ENCODE measurements at places on chromosomes 7 and 10.

GRCh38 chr10:121324678-121325213 lies 273.5 kb downstream of the FGFR2 start:
- DNase-seq, result peak; percentile 33

DNA sequence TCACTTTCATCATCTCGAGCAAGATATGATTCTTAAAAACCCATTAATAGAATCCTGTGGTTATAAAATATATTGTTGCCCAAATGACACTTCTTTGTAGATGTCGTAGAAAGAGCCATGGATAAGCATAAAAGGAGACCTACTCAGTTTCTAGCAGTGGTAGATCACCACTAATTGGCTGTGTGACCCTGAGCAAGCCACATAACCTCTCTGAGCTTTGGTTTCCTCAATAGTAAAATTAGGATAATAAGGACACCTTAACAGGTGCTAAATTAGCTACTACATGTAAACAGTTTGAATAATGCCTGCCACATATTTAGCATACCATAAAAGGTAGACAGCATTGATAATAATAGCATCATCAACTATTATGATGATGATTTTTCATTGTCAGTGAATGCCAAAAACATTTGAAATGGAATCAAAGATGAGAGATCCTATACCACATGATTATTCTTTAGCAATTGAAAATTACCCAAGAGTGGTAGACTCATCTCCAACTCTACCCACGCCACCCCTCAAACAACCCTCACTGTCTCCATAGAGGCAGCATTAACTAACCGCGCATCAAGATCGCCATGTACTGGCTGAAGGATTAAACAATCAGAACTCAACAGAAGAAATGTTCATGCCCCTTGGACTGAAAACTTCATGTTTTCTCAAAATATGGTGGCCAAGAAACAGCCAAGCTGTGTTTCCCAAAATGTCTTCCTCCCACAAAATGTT lies 45.8 kb downstream of the CHST15 start:
- DNase-seq, result no peak

GRCh38 chr7:106111655-106112117 lies 426 bp downstream of the SYPL1 start:
- peak; percentile 86 for DNase-seq

- DNase-seq, result no peak
These were observed 22.8 kb upstream of the TTYH3 start for GRCh38 chr7:2608921-2609411.

DNA sequence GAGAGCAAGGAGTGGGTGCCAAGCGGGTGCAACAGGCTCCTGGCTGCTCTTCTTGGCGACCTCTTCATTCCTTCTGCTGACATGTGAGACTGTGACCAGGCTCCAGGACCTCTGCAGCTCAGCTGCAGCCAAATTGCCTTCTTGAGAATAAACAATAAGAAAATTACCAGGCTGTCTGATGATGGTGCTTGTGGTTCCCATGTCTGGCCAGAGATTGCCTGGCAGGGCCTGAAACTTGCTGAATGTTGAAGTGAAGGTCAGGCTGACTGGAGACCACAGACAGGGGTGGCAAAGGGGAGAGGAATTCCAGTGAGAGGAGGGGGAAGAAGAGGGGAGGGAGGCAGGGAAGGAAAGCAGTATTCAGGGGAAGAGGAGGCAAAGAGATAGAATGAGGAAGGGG lies 497.4 kb upstream of the PODXL start:
- DNase-seq, result no peak

DNA sequence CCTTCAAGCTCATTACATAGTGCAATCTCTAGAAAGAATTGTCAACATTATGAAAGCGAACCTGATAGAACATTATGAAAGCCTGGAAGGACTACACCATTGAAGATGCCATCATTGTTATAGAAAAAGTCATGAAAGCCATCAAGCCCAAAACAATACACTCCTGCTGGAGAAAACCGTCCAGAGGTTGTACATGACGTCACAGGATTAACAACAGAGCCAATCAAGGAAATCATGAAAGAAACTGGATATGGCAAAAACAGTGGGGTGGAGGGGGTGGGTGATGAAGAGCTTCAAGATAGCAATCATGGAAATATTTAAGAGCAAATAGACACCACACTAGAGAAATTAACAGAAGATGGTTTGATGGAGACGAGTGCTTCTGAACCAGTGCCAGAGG lies 45.7 kb downstream of the TOMM7 start:
- no peak for DNase-seq

GRCh38 chr7:27179503-27180430 lies 5.3 kb downstream of the HOXA11 start:
- DNase-seq, result no peak

DNA sequence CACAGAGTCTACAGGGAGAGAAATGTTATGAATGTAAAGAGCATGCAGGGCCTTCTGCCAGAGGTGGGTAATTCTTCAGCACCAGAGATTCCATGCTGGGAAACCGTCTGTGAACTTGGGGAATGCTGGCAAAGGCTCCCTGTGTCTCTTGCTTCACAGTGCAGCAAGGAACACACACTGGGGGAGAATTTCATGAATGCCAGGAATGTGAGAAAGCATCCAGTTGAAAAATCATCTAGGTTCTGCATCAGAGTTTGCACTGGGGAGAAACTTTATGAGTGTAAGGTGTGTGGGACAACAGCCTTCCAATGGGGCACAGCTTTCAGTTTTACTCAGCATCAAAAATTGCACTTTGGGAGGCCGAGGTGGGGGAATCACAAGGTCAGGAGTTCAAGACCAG lies 224.3 kb upstream of the IGFBP3 start:
- no peak for DNase-seq

DNA sequence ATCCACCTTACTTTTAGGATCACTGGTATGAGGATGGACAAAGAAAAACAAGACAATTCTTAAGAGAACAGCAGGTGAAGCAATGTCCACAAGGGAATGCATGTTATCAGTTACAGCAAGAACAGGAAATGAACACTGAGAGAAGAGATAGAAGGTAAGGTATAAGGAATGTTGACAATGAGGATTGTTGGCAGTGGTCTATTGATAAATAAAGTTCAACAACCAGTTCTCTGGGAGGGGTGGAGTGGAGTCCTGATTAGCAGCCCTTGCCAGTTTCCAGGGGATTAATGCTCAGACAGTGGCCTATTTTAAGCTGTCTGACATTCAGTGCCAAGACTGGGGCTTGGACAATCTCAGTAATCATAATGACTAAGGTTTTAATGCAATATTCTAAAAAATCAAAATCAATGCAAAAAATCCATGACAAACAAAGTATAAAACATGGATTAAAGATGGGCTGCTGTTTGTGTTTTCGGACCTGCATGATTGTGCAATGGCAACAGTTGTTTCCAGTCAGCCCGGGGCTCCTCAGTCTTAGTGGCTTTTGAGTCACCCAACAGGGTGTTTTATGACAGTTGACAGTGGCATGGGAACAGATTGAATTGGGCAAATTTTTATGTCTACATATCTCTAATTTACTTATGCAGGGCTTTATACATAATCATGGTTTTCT lies 13.8 kb upstream of the AKR1B1 start:
- no peak for DNase-seq

DNA sequence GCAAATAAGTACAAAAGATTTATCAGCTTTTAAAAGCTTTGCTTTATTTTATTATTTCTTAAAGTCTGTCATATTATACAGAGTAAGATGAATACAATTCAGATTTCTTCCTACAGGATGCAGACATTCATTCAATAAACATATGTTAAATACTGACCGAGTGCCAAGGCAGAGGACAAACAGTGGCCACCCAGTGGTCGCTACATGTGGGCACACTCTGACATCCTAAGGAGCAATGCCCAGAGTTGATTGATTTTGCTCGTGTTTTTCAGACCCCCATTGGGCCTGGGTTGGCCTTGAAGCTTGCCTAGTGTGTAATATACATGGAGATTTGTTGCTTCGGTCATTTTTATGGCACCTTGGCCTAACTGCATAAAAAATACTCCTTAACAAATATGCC lies 201.2 kb downstream of the CCDC3 start:
- no peak for DNase-seq

DNA sequence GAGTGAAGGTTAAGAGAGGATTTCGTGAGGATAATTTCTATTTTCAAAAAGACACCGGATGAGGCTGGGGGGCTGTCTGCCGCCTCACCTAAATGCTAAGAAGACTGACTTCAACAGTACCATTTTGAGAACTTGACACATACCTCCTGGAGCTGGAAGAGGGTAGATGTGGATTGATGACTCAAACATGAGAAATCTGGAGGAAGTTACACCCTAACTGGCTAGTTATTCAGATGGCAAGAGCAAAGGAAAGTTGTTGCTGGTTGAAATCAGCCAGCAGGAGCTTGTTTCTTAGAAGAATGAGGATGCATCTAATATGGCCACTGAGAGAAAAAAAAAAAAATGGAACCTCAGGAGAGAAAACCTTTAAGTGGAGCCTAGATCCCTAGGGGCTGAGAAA lies 76.2 kb upstream of the KIAA1217 start:
- DNase-seq, result no peak

DNA sequence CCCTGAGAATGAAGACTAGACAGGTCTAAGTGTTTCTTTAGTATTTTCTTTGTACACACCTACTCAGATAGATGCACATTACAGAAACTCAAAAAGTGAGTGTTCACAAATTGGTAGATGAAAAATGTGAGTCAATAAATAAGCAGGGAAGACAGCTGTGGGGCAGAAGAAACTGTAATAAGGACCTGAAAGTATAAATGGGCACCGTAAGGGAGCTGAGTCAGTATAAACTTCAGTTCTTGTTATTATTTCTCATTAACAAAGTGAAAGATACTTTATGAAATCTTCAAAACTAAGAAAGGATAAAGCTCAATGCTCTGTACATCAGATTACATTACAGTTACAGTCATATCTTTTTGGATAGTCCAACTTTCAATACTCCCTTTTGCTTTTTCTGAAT lies 2.5 kb downstream of the MTPN start:
- no peak for DNase-seq

- no peak for DNase-seq
These were observed 1.7 kb downstream of the NPTX2 start for GRCh38 chr7:98618786-98619185.
